ENCODE measurements at places on chromosomes 7 and 10. TPM values are rescaled to one million over a fixed set of nuclear protein-coding genes. Genes with fewer than 3 reads are reported as not detected.

DNA sequence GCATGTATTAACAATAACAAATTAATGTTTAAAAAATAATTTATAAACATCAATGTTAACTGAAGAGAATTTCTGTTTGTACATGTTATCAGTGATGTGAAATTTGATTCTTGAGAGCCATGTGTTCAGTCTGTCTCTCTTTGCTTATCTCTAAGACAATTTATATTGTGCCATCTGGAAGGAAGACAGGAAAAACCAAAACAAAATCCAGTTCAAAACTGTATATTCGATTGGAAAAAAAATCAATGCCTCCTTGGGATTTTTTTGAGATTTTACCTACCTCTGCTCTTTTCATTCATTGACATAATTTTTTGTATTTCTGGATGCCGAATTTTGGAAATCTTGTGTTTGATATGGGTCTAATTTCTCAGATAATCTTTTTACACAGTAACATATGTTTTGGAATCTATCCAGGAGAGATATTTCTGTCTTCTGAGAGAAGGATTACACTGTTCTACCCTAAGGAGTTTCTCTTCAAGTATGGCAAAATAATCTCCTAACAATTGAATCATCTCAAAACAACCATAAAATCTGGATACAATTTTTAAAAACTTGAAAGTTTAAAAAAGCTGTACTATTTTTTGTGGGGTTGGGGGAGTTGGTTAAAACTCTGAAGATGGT is 311.9 kb upstream of the GNAI1 start:
- H3K27ac ChIP-seq: no peak overlapping the region
- no peaks in the 10 kb centered on the region for H3K27me3 ChIP-seq
- H3K4me1 ChIP-seq: no peaks in the 10 kb centered on the region
- no peaks in the 10 kb centered on the region for H3K36me3 ChIP-seq

ETV1 gene
- 8.2 TPM for total RNA-seq

DNA sequence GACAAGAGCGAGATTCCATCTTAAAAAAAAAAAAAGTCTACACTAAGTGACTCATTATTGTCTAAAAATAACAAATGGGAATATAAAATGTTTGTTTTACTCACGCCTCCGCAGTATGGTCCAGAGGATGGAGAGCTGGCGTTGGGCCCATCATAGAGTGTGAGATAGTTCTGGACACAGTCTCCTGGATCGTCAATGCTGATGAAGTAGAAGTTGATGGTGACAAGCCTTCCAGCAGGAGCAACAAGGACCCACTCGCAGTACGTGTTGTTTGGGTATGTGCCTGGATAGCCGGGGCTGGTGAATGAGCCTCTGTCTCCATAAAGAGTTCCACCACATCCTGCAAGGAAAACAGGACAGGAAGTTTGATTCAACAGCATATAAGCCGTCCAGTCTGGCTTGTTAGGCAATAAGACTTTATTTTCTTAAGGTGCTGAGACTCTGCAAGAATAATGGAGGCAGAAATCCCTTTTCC is 11.5 kb upstream of the RSU1 start:
- no peaks in the 10 kb centered on the region for H3K36me3 ChIP-seq
- no peak overlapping the region for H3K27ac ChIP-seq
- H3K27me3 ChIP-seq: no peaks in the 10 kb centered on the region

NME8 gene
- total RNA-seq: not detected

FEZF1 gene
- not detected for total RNA-seq

DNA sequence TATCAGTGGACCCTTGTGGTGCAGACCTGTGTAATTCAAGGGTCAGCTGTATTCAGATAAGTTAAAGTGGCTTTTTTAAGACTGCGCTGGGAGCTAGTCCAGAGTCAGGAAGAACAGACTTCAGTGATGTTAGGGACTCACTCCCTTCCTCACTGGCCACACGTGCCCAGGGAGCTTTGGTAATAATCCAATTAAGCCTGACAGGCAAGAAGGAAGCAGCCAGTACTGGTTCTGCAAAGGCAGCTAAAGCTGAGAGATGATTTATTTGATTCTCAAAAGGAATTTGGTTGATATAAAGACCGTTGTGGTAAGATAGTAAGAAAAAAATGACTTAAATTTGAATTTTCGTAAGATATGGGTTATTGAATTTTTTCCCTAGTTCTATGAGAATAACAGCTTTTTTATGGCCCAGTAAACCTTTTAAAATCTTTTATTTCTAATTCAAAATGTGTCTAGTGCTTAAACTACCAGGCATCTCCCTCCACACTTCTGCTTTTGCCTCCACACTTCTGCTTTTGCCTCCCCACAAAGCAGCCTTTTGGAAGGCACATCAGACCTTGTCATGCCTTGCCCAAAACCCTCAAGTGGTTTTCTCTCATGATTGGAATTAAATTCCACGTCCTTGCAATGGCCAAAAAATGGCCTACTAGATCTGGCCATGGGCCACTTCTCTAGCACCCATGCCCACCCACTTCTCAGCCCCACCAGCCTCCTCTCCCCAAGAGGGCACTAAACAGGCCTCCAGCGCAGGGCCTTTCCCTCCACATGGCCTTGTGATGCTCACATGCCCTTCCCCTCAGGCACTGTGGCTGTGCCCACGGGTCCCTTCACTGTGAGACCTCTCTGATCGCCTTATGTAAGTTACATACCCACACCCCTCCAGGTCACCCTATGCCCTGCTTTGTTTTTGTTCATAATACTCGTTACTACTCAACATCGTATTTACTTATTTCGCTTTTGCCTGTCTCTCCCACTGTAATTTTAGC is 92.5 kb downstream of the POU6F2 start:
- H3K27me3 ChIP-seq: no peaks in the 10 kb centered on the region
- DNase-seq: no peak
- H3K27ac ChIP-seq: no peak overlapping the region
- no peaks in the 10 kb centered on the region for H3K4me1 ChIP-seq
- no peaks in the 10 kb centered on the region for H3K36me3 ChIP-seq
- no peak overlapping the region for H3K4me3 ChIP-seq

ANKRD30A gene
- total RNA-seq: not detected

FANK1 gene
- not detected for total RNA-seq

GRCh38 chr10:11472158-11472753 is 139.2 kb downstream of the USP6NL start:
- no peak overlapping the region for H3K4me3 ChIP-seq
- no peaks in the 10 kb centered on the region for H3K4me1 ChIP-seq
- H3K36me3 ChIP-seq: peaks cover 1% of the 10 kb centered on the region
- no peak for DNase-seq
- no peaks in the 10 kb centered on the region for H3K27me3 ChIP-seq

ASZ1 gene
- not detected for total RNA-seq

DNA sequence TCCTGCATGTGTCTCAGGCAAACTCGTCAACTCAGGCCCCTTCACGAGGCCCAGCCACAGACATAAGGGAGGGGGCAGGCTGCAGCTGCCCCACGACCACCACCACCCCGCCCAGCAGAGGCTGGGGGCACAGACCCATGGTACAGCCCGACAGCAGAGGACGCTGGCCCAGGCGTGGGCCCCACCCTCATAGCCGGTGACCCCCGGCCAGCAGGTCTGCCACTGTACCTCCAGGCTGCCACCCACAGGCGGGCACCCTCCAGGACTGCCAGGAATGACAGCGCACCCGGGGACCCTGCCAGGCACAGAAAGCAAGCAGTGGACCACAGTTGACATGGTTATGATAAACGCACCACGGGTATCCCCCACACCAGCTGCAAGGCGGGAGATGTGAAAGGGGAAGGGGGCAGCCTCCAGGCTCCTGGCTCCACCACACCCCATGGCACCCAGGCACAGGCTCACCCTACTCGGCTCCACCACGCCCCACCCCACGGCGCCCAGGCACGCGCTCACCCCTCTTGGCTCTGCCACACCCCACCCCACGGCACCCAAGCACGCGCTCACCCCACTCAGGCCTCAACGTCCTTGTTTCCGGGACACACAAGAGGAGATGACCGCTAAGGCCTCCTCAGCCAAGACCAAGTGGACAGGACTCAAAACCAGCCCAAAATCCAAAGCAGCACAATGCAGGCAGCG is 135.9 kb downstream of the MAD1L1 start:
- H3K4me1 ChIP-seq: no peaks in the 10 kb centered on the region
- DNase-seq: no peak
- no peaks in the 10 kb centered on the region for H3K27me3 ChIP-seq
- H3K36me3 ChIP-seq: no peaks in the 10 kb centered on the region
- H3K4me3 ChIP-seq: no peak overlapping the region
- no peak overlapping the region for H3K27ac ChIP-seq
